Bone marrow (tissue), 2 donors: ENCODE measurements at places on chromosomes 2 and 18.

DNA sequence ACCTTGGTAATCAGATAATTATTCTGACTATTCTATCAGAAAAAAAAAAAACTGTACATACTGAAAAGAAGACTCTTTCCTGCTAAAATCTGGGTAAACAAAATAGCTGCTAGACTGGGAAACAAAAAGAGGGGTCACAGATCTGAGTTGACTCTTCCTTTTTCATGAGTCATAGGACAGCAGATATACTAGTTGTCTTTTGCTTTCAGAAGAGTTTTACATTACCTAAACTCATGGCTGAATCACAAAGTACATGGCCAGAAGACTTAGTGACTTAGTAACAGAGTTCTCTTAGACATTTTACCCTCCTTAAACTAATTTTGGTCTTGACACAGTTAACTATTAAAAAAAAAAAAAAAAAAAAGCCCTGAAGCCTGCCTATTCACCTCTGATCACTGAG lies 834.0 kb upstream of the FSHR start:
- DNase-seq, result no peak

DNA sequence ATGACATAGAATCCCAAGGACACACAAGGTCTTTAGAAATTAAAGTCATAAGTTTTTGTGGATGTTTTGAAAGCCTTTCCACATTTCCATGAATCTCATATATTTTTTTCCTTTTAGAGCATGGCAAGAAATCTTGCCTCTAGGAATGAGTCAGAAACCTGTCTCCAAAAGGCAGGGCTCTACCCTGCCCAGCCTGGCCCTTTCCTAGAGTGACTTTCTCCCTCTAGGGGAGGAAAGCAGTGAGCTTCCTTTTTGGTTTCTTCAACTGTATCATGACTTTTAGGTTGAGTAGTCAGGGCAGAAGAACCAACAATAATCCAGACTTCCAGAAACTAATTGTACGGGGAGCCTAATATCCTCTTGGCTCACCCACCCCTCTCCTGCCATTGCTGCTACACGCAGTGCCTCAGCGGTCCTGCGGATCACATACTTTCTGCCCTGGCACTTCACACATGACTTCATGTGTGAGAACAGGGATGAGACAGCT lies 300.3 kb downstream of the AGPS start:
- DNase-seq, result no peak

DNA sequence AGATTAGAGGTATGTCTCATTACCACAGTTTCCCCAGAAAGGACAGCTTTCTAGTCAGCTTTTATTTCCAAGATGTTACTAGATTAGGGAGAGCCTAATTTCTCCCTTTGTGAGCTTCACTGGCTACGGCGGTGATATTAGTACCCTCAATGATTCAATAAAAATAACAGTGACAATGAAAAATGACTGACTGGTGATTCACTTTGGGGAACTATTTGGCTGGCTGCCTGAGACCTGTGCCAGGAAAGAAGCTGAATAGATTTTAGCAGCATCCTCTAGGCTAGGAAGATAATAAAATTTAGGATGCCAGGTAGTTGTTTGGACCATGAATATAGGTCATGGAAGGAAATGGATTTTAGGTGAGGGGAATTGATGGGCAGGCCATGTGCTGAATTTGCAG lies 178.7 kb downstream of the FMNL2 start:
- DNase-seq, result no peak

GRCh38 chr2:7967707-7968405 lies 714.0 kb upstream of the ID2 start:
- DNase-seq, result no peak

- DNase-seq, result no peak
Observed at GRCh38 chr2:189337656-189338055, 103.6 kb upstream of the WDR75 start.

DNA sequence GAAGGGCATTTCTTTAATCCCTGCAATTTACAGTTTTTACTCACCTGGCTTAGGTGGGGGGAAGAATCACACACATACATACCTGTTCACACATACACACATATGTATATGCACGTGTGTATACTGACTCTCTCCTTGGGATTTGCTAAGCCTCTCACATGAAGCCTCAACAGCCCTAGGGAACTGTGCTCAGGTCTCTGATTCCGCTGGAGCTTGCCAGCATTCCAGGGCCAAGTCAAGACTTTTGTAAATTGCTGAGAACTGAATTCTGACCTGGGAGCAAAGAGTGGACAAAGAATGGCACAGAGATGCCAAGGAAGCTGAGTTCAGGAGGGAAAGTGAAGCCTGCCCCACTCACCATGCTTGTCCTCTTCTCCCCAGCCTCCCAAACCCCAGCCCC lies 177.3 kb downstream of the TMEM247 start:
- DNase-seq, result no peak
